ENCODE measurements at places on chromosomes 12 and 14. TPM values are rescaled to one million over a fixed set of nuclear protein-coding genes. Genes with fewer than 3 reads are reported as not detected.

Gene SMCO2
- total RNA-seq: 0.52 TPM

Gene NR1H4
- not detected for total RNA-seq

Gene NOVA1
- total RNA-seq: 38.7 TPM

Gene CD69
- total RNA-seq: 4.4 TPM
